ENCODE measurements at places on chromosomes 11 and 22.

- DNase-seq, result no peak
These were observed 74.6 kb downstream of the PTPRJ start for GRCh38 chr11:48054994-48055291.

- DNase-seq, result no peak
These were observed 28.3 kb upstream of the MS4A6A start for GRCh38 chr11:60211206-60211605.

GRCh38 chr11:35949242-35949641 lies 5.4 kb downstream of the LDLRAD3 start:
- DNase-seq, result no peak

- no peak for DNase-seq
These were observed 15.9 kb downstream of the OSBPL5 start for GRCh38 chr11:3148990-3149851.

GRCh38 chr22:45155050-45155840 lies 8.5 kb upstream of the NUP50 start:
- DNase-seq, result no peak

DNA sequence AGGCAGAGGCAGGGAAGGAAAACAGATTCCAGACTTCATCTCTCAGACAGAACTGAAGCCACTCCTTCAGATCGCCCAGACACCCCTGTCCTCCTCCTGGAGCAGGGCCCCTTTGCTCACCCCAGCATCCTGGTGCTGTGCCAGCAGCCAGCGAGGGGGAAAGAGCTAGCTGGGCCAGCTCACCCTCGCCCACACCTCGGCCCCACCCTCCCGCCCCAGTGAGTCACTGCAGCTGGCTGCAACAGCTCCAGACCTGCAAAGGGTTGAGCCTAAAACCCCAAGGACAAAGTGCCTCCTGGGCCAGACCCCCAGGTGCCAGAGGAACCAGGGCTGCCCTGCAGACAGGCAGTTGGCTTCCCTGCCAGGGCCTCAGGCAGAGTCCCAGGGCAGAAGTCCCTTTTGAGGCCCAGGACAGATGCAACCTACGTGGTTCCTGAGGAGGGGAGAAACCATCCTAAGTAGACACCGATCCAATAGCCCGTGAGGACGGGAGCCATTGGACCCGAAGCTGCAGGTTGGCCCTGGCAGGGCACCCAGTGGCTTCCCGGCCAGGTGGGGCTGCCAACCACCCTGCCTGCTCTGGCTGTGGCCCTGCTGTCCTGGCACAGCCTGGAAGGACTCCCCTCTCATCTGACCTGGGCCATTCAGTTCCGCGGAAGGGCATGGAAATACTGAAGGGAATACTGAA lies 7.2 kb downstream of the AHNAK start:
- peak; percentile 74 for DNase-seq

DNA sequence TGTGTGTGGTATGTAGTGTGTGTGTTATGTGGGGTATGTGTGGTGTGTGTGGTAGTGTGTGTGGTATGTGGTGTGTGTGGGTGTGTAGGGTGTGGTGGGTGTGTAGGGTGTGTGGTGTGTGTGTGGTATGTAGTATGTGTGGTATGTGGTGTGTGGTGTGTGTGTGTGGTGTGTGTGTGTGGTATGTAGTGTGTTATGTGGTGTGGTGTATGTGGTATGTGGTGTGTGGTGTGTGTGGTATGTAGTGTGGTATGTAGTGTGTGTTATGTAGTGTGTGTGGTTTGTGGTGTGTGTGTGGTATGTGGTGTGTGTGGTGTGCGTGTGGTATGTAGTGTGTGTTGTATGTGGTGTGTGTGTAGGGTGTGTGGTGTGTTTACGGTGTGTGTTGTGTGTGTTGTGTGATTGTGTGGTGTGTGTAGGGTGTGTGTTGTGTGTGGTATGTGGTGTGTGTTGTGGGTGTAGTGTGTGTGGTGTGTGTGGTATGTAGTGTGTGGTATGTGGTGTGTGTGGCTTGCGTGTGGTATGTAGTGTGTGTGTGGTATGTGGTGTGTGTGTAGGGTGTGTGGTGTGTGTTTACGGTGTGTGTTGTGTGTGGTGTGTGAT lies 4.2 kb upstream of the PPP6R2 start:
- DNase-seq, result no peak

GRCh38 chr22:29641042-29641699 lies 37.7 kb downstream of the NF2 start:
- no peak for DNase-seq

GRCh38 chr11:119266063-119266462 lies 50.9 kb downstream of the MCAM start:
- DNase-seq, result no peak

GRCh38 chr11:43957571-43957970 lies 15.1 kb downstream of the C11orf96 start:
- no peak for DNase-seq

GRCh38 chr11:72609476-72609875 lies 64.7 kb downstream of the PDE2A start:
- DNase-seq, result no peak

- no peak for DNase-seq
These were observed 174.0 kb downstream of the TBC1D22A start for GRCh38 chr22:46936378-46936903.

- DNase-seq, result no peak
These were observed 707.9 kb upstream of the ANO5 start for GRCh38 chr11:21485006-21485405.

DNA sequence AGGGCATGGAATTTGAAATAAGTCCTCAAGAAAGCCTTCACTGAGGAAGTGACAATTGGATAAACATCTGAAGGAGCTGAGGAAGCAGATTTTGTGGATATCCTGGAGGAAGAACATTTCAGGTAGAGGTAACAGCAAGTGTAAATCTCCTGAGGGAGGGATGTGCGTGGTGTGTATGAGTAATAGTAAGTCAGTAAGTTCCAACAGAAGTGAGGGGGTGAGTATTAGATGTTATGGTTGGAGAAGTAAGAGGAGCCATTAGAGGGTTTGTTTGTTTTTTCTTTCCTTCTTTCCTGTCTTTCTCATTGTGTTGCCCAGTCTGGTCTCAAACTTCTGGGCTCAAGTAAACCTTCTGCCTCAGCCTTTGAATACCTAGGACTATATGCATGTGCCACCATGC lies 29.0 kb downstream of the ANKRD42 start:
- no peak for DNase-seq

DNA sequence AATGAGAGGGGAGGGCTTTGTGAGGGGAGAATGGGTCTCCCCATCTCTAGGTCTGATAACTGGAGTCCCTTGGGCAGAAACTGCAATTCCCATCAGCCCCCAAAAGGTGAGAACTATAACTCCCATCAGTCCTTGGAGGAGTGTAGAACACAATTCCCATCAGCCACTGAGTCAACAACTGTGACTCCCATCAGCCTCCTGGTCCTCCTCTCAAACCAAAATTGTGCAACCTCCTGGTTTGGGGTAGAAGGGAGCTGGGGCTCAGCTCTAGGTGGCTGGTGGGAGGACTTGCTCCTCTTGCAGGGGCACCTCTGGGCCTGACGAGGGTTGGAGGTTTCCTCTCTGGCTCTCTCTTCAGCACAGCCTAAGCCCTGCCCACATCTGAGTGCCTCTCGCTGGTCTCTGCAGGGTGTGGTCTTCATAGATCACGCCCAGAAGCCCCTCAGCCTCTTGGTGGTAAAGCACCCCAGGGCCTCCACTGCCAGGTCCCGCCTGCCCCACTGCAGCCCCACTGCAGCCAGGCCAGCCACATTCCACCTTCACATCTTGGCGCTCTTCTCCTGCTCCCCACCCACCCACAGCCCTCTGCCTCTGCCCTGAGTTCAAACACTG lies 18.5 kb downstream of the SLC22A12 start:
- no peak for DNase-seq

DNA sequence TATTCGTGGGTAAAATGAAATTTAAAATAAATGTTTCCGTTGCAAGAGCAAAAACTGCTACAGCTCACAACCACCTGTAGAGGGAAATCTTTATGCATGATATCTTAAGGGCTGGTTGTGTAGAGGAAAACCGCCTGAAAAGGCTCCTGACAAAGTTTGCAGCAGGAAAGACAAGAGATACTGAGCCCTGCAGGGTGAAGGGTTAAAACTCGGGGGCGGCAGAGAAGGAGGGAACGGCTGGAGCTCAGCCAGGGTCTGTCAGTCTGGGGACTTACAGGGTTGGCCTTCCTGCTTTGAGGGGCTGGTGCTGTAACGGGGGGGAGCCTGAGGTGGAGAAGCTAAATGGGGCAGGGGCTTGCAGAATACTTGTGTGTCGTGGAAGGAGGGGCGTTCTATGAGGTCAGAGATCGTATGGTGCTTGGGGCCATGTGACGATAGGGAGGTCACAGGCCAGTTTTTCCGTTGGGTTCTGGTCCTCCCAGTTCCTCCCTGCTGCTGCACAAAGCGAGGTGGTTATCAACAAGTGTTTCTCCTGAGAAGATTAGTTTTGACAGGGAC lies 122.9 kb upstream of the HSD17B12 start:
- DNase-seq, result no peak

DNA sequence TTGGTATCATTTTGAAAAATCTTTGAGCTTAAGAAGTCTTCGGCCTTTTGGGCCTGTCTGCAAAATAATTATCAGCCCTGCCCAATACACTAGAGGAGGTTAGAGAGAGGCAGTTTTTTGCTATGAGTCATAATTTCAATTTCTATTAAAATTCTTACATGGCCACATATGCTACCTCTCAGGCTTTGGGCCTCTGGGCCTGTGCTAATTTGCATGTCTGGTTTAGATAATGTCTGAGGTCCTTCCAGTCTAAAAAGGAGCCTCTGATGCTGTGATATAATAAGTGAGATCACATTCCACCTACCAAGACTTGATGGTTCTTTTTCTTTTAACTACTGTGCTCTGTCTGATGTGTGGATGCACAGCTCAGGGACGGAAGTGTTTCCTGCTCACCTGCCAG lies 70.8 kb downstream of the KCNJ1 start:
- no peak for DNase-seq

DNA sequence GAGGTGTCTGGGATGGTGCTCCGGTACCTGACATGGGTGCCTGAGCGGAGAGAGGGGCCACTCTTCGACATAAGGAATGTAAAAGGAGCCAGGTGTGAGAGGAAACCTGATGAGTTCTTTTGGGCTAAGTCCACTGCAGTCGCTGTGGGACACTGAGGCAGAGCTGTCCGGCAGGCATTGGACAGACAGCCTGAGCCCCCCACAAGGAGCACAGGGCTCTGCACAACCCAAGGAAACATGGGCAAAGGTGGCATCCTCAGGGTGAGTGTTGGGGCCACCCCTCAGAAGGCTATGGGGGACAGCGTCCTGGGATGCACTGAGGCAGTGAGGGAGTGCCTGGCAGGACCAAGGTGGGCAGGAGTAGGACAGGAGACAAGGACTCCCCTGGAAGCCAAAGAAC lies 57.7 kb upstream of the EMID1 start:
- no peak for DNase-seq

DNA sequence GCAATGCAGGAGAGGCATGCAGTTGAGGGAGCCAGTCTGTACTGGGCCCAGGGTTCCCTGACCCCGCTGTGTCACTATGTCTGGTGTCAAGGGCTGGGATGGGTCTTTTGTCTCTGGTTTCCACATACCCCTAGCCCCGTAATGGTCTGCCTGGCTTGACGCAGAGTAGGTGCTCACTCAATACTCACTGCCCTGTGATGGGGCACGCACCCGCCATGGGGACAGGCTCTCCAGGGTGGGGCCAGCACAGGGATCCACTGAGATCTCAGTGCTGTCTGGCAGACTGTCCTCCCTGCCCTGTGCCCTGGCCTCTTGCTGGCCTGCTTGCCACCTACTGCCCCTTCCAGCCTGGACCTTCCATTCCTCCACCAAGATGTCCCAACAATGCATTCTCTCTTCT lies 101.7 kb upstream of the CD82 start:
- no peak for DNase-seq
